Stimulated activated CD4-positive, alpha-beta T cell treated with anti-CD3 and anti-CD28 coated beads, Interleukin-1b, Interleukin-23, amount 100 ng/mL, for 24 hours (primary cell): ENCODE measurements at places on chromosomes 1 and 21.

GRCh38 chr1:6574818-6575217 lies 5.0 kb upstream of the ZBTB48 start:
- no peak for DNase-seq

DNA sequence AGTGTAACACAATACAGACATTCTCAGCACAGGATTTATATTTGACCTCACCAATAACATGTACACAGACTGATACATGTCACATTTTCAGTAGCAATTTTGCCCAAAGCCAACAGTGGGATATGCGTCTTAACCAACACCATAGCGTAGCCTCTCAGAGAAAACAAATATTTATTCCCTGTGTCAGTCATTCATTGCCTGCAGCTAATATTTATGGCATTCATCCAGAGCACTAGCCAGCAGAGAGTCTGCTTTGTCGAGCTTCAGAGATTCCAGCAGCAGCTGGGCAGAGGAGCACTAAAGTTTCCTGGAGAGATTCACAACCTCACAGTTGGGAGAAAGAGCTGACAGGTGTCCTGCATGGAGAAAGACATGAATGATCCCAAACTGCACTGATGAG lies 400.7 kb upstream of the DAB1 start:
- no peak for DNase-seq

GRCh38 chr1:86505564-86505902 lies 36.8 kb downstream of the CLCA1 start:
- no peak for DNase-seq

DNA sequence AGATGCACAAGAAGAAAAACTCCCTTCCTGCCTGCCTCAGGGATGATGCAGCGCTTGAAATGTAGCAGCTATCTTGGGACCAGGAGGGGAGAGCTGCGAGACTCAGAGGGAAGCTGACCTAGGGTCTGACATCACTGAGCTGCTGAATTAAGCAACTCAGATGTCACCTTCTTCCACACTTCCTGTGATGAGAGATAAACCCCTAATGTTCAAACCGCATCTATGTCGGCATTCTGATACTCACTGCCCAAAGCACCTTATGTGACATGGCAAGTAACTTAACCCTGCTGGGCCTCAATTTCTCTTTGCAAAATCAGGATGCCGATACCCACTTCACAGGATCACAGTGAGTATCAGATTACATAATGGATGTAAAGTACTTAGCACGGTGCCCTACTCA lies 9.1 kb upstream of the AK2 start:
- no peak for DNase-seq

DNA sequence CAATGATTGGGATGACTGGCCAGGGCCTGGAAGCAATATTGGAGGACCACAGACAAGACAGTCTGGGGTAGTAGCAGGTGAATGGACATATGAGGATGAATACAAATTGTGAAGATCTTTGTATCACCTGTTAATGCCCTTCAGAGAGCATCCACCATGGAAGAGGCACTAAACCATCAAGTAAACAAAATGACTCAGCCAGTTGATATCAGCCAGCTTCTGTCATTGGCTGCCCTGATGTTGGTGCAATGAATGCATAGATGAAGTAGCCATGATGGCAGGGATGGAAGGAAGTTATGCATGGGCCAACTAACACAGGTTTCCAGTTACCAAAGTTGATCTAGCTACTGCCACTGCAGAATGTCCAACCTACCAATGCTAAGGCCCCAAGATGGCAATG lies 16.1 kb upstream of the ERI3 start:
- no peak for DNase-seq

GRCh38 chr1:1407636-1408318 lies 684 bp upstream of the MRPL20 start:
- no peak for DNase-seq

DNA sequence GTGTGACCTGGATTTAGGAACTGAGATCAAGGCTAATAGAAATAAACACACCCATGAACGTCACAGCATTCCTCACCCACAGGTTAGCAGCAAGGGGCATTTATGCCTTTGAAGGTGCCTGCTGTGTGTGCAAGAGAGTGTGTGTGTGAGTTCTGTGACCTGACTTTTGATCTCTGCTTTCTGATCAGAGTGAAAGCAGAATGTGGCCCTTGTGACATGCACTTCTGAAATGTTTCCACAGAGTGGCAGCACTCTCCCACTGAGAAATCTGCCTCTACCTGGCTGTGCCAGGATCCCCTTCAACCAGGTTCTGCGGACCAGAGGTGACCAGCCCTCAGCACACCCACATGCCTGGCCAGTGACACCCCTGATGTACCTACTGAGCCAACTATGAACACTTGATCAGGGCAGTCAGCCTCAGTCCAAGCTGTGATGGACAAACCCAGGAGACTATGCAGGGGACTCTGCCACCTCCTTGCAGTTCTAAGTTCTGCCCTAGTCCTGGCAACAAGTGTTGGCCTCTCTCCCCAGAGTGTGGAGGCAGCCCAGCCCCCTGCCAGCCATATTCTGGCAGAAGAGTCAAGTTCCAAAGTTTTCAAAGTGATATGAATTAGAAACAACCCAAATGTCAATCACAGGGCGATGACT lies 41.0 kb downstream of the RXRG start:
- DNase-seq = no peak

DNA sequence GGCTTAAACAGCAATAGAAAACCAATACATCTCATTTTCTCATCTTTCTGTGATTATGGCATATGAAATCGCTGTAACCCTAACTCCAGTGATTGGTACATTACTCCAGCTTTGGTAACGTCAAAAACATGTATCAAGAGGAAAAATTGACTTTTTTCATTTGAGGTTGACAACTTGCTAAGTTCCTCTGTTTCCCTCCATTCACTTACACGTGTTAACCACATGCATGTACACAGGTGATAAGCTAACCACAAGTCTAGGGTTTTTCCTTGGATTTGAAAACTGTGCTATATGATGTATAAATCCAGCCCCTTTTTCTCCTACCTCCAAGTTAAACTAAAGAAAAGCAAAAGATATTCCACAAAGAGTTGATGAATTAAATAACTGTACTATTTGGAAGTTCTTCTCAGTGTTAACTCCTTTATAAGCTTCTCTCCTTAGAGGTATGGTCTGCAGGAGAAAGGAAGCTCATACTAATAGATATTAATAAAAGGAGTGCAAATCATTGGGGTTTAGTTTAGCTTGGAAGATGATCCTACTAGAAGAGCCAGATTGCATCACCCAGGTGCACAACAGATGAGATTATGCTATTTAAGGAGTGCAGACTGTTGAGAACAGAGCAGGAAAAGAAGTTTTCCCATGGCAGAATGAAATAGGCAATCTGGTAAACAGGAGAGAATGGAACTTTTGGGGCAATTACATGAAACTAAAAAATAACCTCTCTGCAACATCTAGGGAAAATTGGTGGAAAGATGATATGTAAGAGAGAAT lies 277.9 kb downstream of the GRIK1 start:
- DNase-seq = no peak

GRCh38 chr1:10796029-10796944 lies at the start of gene CASZ1:
TSS of gene CASZ1 (minus strand) at chr1:10796646. CDS start at chr1:10693889, 102,757 bp downstream.
- no peak for DNase-seq

GRCh38 chr1:205775717-205776056 lies 405 bp upstream of the RAB29 start:
- no peak for DNase-seq

GRCh38 chr1:225811622-225812487 lies 1.9 kb downstream of the EPHX1 start:
- no peak for DNase-seq

DNA sequence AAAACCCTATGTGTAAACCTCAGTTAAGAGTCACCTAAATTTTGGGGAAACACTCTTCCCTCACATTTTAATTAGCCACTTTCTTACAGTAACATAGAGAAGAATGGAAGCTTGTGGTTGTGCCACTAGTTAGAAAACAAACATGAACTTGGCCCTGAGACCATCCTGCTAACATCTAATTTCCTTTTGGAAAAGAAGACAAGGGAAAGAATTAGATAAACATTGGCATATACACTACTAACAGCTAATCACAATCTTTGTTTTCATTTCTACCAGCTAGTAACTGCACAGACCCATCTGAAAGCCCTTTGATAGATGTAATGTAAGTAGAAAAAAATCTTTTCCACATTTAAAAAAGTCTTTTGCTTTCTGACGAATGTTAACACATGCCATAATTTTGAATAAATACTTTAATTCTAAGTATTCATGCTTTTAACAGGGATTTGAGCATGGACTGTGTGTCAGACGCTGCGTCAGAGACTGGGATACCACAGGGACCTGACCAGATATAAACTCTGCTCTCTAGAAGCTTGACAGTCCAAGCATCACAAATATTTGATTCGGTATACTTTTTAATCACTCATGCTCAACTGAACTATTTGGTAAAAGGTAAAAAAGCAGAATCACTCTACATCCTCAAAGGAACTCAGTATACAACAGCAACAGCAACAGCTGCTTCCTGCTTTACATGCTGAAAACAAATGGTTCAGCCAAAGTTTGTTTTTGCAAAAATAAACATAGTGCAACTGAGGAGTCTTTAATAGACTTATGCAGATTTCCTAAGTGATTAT lies 30.2 kb downstream of the DPH5 start:
- no peak for DNase-seq

- DNase-seq = no peak
Observed at GRCh38 chr21:45571641-45572040, 29.4 kb upstream of the SLC19A1 start.

DNA sequence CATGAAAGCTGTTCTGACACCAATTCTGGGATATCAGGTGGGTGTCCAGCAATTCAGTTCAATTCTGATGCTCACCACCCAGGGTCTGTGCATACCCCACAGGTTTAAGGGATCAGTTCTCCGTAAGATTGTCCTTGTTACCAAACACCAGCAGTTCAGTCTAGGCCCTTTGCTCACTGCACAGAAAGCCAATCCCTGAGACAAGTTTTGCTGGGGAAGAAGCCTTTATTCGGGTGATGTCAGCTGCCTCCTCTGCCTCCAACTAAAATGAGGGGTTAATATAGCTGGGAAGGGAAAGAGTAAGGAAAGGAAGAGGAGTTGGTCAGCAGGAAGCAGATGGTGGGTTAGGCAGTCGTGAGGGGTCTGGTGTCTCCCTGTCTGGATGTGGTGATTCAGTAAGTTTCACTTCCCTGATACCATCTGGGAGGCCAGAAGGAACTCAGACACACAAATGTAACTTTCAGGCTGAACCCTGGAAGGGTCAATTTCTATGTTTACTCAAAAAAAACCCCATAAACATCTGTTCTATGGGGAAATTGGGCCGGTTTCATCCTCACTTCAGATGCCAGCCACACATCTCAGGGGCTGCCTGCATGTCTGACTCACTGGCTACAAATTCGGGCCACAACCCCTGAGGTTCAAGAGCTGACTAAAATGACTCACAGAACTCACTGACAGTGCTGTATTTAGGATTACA lies 83.3 kb upstream of the PGBD5 start:
- no peak for DNase-seq

DNA sequence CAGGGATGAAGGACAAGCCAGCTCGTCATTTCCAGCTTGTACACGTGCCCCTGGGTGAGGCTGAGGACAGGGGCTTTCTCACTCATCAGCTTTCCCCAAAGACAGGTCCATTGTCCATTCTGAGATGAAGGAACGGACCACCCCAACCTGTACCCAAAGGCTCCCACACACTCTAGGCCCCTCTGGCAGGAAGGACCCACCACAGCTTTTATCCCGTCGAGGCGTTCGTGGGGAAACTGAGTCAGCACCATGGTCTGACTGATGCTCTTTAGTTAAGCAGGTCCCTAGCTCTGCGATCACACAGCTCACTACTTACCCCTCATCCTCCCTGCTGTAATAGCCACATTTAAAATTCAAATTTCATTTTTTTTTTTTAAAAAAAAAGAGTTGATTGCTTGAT lies 117.3 kb downstream of the AJAP1 start:
- no peak for DNase-seq

- DNase-seq = no peak
Observed at GRCh38 chr1:226123591-226124471, 61.3 kb downstream of the H3-3A start.

GRCh38 chr21:21396424-21396823 lies 398.2 kb downstream of the NCAM2 start:
- no peak for DNase-seq

GRCh38 chr1:112395256-112395820 lies 676 bp upstream of the CTTNBP2NL start:
- DNase-seq = no peak

DNA sequence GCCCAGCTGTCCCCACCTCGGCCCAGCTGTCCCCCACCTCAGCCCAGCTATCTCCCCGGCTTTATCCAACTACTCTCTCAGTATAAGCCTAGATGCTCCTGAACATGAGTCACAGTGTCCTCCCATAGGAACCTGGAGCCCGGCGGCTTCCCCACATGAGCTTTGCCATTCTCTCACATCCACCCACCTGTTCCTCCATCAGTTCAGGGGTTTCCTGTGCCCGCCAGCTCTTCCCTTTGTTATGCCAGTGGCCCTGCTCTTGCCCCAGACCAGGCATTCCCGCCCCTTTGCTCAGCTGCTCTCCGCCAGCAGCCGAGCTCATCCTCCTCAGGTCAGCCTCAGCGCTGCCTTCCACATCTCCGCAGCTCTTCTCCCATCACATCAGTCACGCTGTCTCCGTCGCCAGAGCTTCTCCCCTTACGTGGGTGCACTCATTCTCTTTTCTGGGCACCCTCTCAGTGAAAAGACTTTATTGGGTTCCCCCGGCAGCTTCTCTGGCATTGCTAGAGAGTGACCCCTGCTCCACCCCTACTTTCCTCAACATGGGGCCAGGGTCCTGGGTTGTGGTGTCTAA lies 89.5 kb upstream of the CSF3R start:
- DNase-seq = no peak

DNA sequence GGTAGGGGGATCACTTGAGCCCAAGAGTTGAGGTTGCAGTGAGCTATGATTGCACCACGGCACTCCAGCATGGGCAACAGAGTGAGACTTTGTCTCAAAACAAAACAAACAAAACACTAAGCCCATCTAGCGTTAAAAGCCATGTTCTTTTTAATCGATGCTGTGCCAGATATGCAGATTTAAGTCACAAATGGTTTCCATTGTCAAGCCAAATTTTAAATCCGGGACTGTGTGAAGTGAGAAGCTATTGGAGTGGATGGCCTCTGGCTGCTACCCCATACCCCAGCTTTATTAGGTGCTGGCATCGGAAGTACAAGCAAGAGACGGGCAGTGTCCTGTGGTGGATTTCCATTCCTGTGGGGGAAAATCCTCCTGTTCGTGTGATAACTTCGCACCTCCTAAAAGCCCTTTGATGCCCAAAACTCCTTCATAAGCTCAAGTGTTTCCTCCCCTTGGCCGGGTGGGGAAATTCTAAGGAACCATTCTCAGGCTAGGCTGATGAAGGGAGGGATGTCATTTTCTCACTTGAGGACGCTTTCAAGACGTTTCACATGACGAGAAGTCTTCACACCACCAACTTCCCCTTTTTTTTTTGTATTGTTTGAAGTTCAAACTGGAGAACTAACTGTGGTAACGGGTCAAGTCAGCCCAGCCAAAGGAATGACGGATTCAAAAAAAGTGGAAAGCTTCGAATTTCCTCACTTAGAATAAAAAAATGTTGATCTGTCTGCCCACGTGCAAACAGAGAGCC lies 140.8 kb downstream of the KAZN start:
- no peak for DNase-seq
